ENCODE measurements at places on chromosomes 7 and 10. TPM values are rescaled to one million over a fixed set of nuclear protein-coding genes. Genes with fewer than 3 reads are reported as not detected.
A peak's percentile ranks its signal among the peaks of the same experiment; 100 is the strongest.

DNA sequence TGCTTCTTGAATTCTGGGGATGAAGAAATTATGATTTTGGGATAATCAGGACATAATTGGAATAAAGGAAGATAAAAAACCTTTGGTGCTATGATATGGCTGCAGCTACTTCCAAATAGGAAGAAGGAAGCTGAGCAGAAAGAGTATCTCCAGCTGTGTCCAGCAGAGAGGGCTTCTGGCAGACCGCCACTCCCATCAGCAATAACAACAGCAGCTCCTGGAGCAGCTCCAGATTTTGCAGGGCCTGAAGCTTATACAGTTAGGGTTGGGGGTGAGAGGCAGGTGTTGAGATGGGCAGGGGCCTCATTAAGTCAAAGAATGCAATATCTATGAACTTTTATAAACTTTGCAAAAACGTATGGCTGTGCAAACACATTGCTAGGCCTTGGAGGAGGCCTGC lies 62.3 kb downstream of the C10orf120 start:
- H3K27ac ChIP-seq: no peak overlapping the region
- no peak overlapping the region for H3K4me3 ChIP-seq
- no peaks in the 10 kb centered on the region for H3K36me3 ChIP-seq
- no peaks in the 10 kb centered on the region for H3K4me1 ChIP-seq
- DNase-seq: peak; percentile 72
- no peaks in the 10 kb centered on the region for H3K27me3 ChIP-seq

MBL2 gene
- not detected for total RNA-seq

ANKRD2 gene
- total RNA-seq: not detected

SLC26A5 gene
- total RNA-seq: 1.9 TPM

DNA sequence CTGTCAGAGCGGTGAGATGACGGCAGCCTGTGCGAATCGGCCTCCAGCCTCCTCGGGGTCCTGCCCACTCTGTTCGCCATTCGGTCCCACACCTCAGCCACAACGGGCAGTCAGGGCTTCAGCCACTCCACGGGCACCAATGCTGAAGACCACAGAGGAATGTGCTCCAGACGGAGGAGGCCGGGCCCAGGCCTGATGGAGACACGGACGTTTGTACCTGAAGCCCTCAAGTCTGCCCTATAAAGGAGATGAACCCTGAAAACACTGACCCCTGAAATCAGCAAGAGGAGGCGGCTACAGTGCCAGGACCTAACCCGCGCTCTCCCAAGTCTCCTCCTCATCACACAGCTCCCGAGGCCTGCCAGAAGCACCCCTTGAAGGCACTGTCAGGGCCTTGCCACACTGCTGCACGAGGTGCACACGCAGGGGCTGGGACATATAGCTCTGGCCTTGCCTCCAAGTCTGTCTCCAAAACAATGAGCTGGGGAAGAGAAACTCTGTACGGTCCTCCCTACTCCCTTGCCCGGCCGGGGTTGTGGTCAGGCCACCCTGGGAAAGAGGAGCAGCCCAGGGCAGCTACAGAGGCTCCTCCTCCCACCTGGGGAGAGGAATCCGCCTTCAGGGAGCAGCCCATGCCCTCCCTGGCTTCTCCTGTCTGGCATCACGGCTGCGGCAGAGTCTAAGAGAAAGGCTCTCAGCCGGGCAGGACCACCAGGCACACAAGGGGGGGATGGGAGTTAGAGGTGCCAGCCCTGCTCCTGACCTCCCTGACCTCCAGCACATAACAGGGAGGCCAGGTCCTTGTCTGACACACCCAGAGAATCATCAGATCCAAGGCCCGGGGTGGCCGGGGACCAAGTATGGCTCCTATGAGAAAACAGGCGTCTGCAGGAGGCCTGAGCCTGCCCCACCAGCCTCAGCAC lies 310.1 kb downstream of the PTPRN2 start:
- H3K27ac ChIP-seq: no peak overlapping the region
- no peak overlapping the region for H3K4me3 ChIP-seq
- H3K4me1 ChIP-seq: no peaks in the 10 kb centered on the region
- no peaks in the 10 kb centered on the region for H3K27me3 ChIP-seq

DNA2 gene
- total RNA-seq: 1.8 TPM

GNA12 gene
- total RNA-seq: 21.6 TPM

GRCh38 chr7:19410106-19410505 lies 264.9 kb upstream of the FERD3L start:
- H3K36me3 ChIP-seq: no peaks in the 10 kb centered on the region
- no peaks in the 10 kb centered on the region for H3K4me1 ChIP-seq
- H3K27me3 ChIP-seq: no peaks in the 10 kb centered on the region
- H3K27ac ChIP-seq: no peak overlapping the region

GPR15LG gene
- total RNA-seq: not detected

PIP gene
- not detected for total RNA-seq

DNA sequence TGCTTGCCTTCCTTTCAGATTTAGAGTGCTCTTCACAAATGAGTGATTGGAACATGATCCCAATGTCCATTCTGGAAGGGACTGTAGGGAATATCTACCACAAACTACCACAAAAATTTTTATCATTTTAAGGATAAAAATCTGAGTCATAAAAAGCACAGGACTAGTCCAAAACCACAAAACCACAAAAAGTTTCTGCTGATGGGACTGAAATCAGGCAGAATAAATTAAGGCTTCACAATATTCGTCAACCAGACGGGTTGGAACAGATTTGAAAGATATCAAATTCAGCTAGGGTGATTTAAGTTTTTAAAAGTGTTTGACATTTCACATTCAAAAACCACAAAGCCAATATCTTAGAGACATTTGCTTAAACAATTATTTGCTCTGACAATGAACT lies 100.1 kb upstream of the PTN start:
- no peak for DNase-seq
- H3K36me3 ChIP-seq: no peaks in the 10 kb centered on the region
- H3K4me1 ChIP-seq: peaks cover 9% of the 10 kb centered on the region
- H3K27me3 ChIP-seq: no peaks in the 10 kb centered on the region
- no peak overlapping the region for H3K4me3 ChIP-seq
- no peak overlapping the region for H3K27ac ChIP-seq

DNA sequence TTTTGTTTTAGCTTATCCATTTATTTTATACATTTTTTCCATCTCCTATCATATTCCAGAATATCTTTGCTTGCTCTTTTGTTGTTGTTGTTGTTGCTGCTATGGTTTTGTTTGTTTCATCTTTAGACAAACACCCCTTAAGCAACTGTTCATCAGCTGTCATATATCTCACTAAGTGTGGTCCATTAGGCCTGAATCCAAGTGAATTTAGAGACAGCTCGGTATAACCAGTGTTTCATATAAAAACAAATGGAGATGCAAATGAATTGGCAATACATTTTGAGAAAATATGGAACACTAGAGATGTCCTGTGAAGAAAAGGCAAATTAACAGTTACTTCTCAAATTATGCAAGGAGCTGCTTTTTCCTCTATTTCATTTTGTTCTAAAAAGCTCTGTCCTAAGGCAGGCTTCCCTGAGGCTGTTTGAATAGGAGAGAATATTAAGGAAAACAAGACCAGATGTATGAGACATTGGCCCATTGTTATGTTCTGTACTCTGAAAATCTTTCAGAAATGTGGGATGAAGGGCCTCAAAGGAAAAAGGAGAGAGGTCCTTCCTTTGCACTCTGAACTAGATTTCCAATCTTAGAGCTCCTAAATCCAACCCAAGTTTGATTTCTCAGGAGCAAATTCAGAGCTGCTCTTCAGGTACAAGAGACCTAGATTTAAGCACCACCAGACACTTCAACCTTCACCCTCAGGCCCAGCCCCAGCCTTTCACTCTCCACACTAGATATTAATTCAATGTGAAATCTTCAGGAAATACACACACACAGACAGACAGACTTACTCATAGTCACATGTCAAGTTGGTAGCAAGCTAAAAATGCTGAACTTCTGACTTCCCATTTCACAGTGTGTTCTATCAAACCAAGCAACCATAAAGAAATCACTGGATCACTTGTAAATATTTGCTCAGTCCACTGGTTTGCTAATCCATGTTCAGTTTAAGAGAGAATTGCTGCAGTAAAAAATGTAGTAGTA lies 5.4 kb downstream of the TFEC start:
- H3K36me3 ChIP-seq: no peaks in the 10 kb centered on the region
- H3K27ac ChIP-seq: no peak overlapping the region
- DNase-seq: no peak
- no peak overlapping the region for H3K4me3 ChIP-seq
- no peaks in the 10 kb centered on the region for H3K27me3 ChIP-seq
- no peaks in the 10 kb centered on the region for H3K4me1 ChIP-seq
